Activated T-helper 1 cell treated with Interleukin-2 at 50 U/mL for 16 hours (primary cell): ENCODE measurements at places on chromosomes 11 and 22.

DNA sequence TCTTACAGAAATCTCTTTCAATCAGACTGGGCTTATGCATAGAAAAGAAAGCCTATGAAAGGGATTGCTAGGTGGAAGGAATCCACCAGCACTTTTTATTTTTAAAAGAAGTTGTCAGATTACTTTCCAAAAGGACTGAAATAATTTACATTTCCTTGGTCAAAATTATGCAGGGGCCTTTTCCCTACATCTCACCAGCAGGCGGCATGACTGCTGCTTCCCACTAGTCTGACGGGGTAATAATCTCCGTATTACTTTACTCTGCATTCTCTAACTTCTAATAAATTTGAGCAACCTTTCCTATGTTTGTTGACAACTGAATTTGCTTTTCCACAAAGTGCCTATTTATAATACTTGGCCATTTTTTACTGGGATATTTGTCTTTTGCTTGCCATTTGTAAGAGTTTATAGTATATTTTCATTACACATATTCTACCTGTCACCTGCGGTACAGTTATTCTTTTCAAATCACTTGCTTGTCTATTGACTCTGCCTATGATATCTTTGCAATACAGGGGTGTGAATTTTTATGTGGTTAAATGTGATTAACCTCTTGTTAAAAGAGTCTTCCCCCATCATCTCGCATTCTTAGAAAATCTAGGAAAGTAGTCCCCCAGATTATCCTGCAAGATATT, 51.9 kb upstream of the USP47 start:
- no peak for DNase-seq

GRCh38 chr22:36942556-36942955, 29.1 kb downstream of the CSF2RB start:
- no peak for DNase-seq

GRCh38 chr11:12232817-12233601, 122.6 kb downstream of the MICAL2 start:
- DNase-seq, result no peak

- no peak for DNase-seq
These were observed 13.8 kb downstream of the SDHD start for GRCh38 chr11:112100462-112100861.

- DNase-seq, result no peak
These were observed 39.1 kb upstream of the GRAMD4 start for GRCh38 chr22:46580940-46581537.

GRCh38 chr22:46537946-46538813, 760 bp upstream of the CELSR1 start:
- DNase-seq, result no peak

- no peak for DNase-seq
These were observed 30.7 kb downstream of the PPP2R1B start for GRCh38 chr11:111735262-111736116.

GRCh38 chr22:19932367-19933206, 9.0 kb upstream of the COMT start:
- no peak for DNase-seq
